ENCODE measurements at places on chromosomes 3 and 15.

- no peak for DNase-seq
Measured at GRCh38 chr3:9343115-9343514, 19.7 kb upstream of the THUMPD3 start.

- DNase-seq, result no peak
Measured at GRCh38 chr15:78790027-78790426, 21.2 kb downstream of the ADAMTS7 start.

- DNase-seq, result no peak
Measured at GRCh38 chr3:100873611-100874010, 119.6 kb downstream of the ABI3BP start.

DNA sequence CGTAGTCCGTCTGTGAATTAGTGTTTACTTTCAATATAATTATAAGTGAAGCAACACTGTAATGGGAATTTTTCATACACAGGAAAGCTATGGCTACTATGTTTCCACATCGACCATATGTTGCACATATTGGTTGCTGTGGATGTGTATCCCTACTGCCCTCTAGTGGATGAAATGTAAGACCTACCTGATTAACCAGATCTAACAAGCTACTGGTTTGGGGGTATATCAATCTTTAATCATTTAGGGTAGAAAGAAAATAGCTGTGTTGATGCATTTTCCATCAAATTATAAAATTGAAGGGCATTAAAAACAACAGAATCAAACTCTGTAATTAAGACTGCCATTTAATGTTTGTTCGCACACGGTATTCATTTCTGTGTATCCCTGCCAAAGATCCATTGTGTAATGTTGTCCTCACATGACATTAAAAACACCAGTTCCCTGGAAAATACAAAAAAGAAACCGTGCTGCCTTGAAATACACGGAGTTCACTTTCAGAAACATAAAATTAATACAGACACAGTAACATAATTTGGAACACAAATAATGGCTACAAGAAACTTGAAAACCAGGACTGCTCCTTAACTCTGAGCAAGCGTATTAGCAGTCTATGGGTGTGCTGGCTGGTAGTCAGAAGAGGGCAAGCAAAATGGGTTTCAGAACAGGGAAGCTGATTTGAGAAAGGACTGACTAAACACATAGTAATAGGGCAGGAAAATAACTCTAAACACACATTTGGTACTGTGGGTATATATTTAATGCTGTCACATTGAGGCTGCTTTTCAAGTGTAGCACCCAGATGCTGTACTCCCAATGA, 125.1 kb downstream of the TIGIT start:
- no peak for DNase-seq

- DNase-seq, result no peak
Measured at GRCh38 chr3:50817756-50818529, 143.2 kb downstream of the DOCK3 start.

DNA sequence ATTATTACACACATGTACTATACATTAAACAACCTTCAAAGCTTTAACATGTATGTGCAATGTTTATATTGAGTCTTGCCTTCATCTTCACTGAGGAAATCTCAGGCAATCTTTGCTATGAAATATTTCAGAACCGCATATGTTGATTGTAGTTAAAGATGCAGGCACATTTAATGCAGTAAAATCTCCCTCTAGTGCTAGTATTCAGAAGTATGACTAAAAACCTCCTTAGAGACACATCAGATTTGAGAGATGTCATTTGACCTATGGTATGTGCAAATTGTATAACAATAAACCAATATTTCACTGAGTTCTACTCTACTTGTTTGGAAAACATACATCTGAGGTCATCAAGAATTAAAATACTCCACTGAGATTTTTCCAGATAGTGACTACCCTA, 123.8 kb upstream of the C15orf61 start:
- DNase-seq, result no peak

- DNase-seq, result no peak
Measured at GRCh38 chr3:121167374-121168139, 259.6 kb downstream of the STXBP5L start.

DNA sequence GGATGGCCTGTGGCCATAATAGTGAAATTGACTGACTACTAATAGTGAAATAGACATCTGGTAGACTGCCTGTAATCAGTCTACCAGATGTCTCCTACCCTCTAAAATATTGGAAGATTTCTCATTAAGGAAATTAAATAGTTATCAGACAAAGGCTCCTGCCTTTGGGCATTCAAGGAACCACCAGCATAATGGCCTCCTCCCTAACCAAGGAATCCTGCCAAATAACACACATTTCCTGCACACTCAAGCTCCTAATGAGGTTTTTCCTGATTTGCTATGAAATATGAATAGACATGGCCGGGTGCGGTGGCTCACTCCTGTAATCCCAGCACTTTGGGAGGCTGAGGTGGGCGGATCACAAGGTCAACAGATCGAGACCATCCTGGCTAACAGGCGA, 14.6 kb downstream of the NUSAP1 start:
- no peak for DNase-seq

DNA sequence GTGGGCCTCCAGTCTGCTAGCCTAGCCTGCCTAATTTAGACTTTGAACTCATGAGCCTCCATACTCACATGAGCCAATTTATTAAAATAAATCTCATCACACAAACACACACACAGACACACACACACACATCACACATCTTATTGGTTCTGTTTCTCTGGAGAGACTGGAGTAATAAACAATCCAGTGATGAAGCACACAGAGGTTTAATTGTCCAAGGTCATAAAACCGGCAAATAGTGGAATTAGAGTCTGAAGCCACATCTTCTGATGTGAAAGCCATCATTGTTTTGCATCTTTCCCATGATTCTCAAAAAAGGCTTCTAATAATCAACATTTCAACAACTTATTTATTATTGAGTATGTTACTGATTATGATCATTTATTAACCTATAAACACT, 249.4 kb upstream of the KCNH8 start:
- no peak for DNase-seq

DNA sequence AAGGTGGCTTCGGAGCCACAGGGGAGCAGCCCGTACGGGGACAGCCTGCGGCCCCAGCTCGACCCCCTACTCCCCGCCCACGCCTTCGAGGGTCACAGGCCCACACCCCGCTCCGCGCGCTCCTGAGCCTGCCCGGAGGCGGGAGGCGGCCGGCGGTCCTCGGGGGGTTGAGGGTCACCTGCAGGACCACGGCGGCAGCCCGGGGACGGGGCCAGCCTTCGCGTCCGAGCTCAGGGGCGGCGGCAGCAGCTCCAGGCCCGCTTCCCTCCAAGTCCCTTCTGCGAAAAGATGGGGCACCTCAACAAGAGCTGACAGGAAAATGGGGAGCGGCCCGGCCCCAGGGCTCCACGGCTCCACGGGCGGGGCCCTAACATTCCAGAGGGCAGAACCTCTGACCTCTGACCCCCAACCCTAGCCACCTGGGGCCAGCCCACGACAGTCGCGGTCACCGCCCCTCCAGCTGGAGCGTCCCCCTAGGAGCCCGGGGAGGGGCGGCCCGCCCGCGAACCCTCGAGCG, 428 bp downstream of the LYSMD4 start:
- DNase-seq, result no peak

DNA sequence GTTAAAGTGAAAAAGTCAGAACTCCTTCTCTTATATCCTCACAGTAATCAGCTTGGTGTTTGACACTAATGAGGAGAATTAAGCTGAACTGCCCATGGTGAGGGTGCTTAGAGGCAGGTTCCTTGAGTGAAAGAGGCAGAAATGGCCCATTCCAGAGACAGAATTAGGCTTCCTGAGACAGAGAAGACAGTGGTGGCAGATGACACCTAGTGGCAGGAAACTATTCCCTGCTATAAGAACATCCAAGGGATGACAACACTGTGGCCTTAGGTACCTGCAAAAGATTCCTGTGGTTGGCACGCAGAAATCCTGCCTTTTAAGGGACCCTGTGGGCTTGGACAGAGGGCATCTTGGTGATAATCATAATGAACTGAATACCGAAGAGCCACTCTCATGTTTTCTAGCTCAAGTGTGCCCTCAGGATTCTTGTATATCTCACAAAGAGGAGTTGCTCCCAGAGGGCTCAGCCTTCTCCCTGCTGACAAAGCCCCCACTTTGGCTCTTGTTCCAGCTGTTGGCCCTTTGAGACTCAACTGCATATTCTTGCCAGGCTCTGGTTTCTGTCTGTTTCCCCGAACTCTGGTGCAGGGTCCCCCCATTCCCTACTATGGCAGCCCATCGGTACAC, 56.0 kb downstream of the KBTBD12 start:
- no peak for DNase-seq

- DNase-seq, result no peak
Measured at GRCh38 chr3:188243124-188243795, 89.3 kb downstream of the LPP start.

GRCh38 chr3:67176396-67176795, 178.3 kb downstream of the KBTBD8 start:
- no peak for DNase-seq

DNA sequence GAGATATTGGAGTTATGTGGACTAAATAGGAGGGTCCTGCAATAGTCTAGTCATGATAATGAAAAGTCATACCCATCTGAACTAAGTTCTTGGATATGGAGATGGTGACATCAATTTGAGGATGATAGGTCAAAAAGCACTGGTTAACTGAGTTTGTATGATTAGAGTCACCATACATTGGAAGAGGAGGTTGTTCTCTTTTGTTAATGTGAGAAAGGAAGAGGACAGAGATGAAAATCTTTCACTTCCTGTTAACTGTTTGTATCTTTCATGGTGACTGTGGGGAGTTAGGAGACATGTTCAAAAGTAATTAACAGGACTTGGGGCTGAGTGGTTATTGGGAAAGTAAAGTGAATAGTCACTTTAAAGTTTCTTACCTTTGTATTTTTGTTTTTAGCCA, 11.1 kb downstream of the TMEM62 start:
- no peak for DNase-seq

- DNase-seq, result no peak
Measured at GRCh38 chr3:155362808-155363689, 69.6 kb upstream of the STRIT1 start.

- no peak for DNase-seq
Measured at GRCh38 chr3:134772591-134772990, 22.5 kb upstream of the EPHB1 start.

GRCh38 chr3:51874889-51875288, 512 bp downstream of the IQCF5 start:
- no peak for DNase-seq

GRCh38 chr15:69623392-69624154, 171.0 kb downstream of the RPLP1 start:
- DNase-seq, result no peak

DNA sequence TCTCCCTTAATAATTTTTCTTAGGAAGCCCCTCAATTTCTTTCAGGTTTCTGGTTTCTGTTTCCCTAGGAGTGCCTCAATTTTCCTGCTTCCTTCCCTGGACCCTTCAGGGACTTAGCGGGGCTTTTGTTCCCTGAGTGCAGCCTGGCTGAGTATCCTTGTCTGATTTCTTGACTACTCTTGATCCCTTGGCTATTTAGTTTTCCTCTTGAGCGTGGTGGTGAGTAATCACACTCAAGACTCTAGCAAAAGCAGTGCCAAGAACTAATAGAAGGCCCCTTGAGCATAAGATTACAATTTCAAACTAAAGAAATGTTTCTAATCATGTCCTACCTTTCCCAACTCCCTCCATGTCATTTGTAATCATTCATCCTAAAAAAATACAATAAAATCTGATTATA, 94.3 kb upstream of the C3orf80 start:
- no peak for DNase-seq

GRCh38 chr3:149848238-149848637, 35.2 kb downstream of the RNF13 start:
- DNase-seq, result no peak

GRCh38 chr3:185950728-185951127, 12.9 kb upstream of the TRA2B start:
- DNase-seq, result no peak

- no peak for DNase-seq
Measured at GRCh38 chr3:103923907-103924306, 1442.8 kb upstream of the ALCAM start.

DNA sequence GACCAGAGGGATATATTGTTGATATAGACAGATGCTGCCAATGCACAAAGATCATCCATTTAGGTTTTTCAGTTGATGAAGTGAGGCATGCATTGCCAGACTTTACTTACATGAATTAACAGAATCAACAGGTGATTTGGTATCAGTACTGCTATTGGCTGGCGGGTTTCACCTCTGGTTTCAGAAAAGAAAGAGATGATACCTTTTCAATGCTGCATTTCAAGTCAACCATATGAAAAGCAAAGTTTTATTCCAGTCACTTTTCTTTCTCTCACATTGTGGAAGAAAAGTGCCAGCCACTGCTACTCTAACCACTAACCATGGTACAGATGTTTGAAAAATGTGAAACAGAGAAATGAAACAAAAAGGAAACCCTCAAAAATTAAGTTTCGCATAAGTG, 289.1 kb downstream of the TIGIT start:
- no peak for DNase-seq

- DNase-seq, result no peak
Measured at GRCh38 chr15:81643771-81644170, 269.8 kb upstream of the TMC3 start.

GRCh38 chr15:94174399-94174802, 57.0 kb upstream of the MCTP2 start:
- DNase-seq, result no peak

DNA sequence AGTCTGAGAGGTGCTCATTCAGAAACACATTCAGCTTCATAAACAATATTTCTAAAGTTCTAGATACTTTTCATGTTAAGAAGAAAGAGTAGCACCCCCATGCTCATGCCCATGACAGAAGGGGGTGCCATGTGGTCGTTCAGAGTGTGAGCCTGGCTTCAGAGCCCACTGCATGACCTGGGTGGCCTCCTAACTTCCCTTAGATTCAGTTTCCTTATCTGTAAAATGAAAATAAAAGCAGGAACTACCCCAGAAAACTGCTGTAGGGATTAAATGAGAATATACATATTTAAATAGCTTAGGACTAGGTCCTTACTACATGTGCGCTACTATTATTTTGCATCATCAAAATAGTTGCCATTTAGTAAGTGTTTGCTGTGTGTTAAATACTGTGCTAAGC, 69.2 kb downstream of the ABHD5 start:
- no peak for DNase-seq

- no peak for DNase-seq
Measured at GRCh38 chr15:95541301-95541700, 789.2 kb upstream of the NR2F2 start.
